Naive thymus-derived CD8-positive, alpha-beta T cell (primary cell): ENCODE measurements at places on chromosomes 13 and 19.

DNA sequence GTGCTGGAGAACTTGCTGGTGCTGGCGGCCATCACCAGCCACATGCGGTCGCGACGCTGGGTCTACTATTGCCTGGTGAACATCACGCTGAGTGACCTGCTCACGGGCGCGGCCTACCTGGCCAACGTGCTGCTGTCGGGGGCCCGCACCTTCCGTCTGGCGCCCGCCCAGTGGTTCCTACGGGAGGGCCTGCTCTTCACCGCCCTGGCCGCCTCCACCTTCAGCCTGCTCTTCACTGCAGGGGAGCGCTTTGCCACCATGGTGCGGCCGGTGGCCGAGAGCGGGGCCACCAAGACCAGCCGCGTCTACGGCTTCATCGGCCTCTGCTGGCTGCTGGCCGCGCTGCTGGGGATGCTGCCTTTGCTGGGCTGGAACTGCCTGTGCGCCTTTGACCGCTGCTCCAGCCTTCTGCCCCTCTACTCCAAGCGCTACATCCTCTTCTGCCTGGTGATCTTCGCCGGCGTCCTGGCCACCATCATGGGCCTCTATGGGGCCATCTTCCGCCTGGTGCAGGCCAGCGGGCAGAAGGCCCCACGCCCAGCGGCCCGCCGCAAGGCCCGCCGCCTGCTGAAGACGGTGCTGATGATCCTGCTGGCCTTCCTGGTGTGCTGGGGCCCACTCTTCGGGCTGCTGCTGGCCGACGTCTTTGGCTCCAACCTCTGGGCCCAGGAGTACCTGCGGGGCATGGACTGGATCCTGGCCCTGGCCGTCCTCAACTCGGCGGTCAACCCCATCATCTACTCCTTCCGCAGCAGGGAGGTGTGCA is 587 bp downstream of the S1PR4 start:
- no peak for DNase-seq

DNA sequence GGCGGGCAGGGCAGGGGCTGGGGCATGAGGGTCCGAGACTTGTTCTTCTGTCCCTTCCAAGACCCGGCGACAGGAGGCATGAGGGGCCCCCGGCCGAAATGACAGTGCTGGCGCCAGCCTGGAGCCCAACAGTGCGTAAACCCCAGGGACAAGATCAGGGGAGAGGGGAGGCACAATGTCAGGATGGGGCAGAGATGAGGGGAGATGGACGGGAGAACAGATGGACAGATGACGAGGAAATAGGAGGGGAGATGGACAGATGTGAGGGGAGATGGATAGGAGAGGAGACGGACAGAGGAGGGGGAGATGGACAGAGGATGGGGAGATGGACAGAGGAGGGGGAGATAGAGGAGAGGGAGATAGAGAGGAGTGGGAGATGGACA is 518 bp downstream of the FLT3LG start:
- no peak for DNase-seq

DNA sequence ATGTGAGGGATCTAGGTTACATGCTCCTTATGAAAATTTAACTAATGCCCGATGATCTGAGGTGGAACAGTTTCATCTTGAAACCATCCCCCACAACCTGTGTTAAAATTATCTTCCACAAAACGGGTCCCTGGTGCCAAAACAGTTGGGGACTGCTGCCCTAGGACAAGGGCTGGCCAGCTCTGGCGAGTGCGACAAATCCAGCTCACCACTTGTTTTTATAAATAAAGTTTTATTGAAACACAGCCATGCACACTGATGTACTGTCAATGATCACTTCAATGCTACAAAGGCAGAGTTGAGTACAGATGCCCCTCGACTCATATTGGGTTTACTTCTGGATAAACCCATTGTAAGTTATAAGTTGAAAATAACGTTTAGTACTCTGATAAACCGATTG is 235.3 kb downstream of the ATP8A2 start:
- DNase-seq, result no peak

GRCh38 chr13:43132257-43132656 is 108.9 kb downstream of the DNAJC15 start:
- no peak for DNase-seq

DNA sequence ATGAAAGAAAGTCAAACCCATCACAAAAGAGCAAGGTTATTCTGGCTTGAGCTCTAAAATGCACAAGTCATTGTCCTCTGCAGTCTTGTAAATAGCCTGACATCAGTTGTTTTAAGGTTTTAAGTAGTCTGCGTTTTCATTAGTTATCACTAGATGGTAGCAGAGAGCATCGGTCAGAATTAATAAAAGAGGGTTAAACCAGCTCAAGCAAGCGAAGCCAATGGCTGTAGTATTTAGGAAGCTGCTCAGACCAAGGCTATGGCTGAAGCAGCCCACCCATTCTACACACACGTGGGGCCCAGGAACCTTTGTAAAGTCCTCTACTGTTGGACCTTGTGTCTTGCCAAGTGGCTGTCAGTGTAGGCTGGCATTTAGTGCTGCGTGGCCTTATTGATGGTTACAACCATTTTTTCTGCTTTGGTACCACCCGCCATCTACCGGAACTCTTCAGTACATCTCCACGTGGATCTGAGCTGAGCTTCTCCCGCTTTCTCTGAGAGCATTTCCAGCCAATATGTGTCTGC is 13.3 kb upstream of the ZNF57 start:
- no peak for DNase-seq
